ENCODE measurements at places on chromosomes 4 and X.

- no peak for DNase-seq
These were observed 22.9 kb downstream of the OCIAD1 start for GRCh38 chr4:48853604-48854394.

DNA sequence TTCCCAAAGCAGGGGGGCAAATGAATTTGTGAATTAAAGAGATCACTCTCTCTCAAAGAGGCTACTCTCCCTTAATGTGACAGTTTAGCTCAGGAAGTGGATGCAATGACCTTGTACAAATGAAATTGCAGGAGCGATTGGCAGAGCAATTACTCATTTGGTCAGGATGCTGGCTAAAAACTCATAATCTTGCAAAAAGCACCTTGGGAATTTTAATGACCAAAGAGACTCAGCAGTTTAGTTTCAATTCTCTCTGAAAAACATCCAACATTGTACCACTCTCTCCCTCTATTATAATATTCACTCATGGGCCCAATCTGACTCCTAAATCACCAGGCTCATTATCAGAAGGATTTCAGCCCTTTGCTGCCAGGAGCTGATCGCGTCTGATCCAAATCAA, 26.1 kb downstream of the PDGFC start:
- no peak for DNase-seq

DNA sequence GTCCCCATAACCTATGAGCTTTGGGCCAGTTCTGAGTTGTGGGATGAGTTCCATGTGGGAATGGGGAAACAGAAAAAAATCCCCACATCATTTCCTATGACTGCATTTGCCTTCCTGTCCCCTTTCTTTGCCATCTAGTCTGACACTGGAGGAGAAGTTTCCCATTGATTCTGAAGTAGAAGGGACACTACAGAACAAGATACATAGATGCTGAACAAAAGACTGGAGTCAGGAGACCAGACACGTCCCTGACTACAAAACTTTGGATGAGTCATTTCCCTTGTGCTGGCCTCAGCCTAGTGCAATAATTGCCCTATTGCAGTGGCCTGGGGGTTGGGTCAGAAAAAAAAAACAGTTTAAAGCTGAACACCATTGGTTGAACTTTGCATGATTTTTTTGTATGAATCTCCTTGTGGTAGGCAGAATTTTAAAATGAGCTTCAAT, 22.1 kb downstream of the BEX3 start:
- DNase-seq = no peak

GRCh38 chr4:109323348-109323747, 20.9 kb upstream of the COL25A1 start:
- DNase-seq = no peak

DNA sequence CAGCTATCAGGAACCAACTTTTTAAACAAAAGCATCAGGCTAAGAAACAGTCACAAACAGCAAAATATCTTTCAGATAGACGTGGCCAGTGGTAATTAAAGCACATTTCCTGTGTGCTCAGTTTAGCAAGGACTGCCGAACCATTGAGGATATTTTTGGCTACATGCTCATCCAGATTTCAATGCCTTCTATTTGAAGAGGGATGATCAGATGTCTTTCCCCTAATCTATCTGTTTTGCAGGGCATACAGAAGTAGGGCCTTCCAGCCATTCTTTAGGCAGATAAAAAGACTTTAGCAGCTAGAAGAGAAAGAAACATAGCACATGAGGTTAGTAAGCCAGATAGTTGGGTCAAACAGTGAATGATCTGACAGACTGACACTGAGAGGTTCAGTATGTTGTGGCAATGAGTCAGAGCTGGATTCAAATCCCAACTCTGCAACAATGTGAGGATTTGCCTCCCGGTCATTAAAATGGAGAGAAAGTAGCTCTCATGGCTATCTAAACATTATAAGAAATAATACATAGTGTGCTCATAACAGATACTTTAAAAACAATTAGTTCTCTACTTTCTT, 100.0 kb upstream of the PRKG2 start:
- no peak for DNase-seq

All from GM12891 (cell line).